NCI-H446 treated with DMSO at 0.1 percent for 48 hours (cell line): ENCODE measurements at places on chromosomes 1 and 21.

DNA sequence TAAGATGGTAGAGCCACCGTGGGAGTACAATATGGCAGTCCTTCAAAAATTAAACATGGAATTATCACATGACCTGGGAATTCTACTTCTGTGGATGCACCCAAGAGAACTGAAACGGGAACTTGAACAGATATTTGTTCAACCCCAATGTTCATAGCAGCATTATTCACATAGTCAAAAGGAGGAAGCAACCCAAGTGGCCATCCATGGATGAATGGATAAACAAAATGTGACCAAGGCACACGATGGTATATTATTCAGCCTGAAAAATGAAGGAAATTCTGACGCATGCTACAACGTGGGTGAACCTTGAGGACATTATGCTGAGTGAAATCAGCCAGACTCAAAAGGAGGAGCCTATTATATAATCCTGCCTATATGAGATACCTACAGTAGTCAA is 22.8 kb upstream of the LAPTM5 start:
- no peak for DNase-seq

DNA sequence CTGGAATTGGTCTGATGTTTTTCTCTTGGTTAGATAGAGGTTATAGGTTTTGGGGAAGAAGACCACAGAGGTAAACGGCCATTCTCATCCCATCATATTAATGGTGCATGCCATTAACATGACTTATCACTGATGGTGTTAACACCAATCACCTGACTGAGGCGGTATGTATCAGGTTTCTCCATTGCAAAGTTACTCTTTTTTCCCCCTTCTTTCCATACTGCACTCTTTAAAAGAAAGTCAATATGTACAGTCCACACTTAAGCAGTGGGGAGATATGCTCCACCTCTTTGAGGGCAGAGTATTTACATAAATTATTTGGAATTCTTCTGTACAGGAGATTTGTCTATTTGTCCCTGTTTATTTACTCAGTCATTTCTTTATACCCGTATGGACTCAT is 35.7 kb upstream of the OSBPL9 start:
- no peak for DNase-seq

GRCh38 chr1:56550138-56550858 is 29.1 kb downstream of the PLPP3 start:
- DNase-seq = peak; percentile 22

DNA sequence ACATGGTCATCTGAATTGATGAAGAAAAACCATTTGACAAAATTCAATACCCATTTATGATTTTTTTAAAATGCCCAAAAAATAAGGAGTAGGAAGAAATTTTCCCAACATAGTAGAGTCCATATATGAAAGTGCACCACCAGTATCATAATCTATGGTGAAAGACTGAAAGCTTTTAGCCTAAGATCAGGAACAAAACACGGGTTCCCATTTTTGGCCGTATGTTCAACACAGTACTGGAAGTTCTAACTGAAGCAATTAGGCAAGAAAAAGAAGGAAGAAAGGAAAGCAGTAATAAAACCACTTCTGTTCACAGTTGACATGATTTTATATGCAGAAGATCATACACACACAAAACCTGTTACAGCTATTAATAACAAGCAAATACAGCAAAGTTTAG is 227.8 kb upstream of the RAB4A start:
- no peak for DNase-seq

DNA sequence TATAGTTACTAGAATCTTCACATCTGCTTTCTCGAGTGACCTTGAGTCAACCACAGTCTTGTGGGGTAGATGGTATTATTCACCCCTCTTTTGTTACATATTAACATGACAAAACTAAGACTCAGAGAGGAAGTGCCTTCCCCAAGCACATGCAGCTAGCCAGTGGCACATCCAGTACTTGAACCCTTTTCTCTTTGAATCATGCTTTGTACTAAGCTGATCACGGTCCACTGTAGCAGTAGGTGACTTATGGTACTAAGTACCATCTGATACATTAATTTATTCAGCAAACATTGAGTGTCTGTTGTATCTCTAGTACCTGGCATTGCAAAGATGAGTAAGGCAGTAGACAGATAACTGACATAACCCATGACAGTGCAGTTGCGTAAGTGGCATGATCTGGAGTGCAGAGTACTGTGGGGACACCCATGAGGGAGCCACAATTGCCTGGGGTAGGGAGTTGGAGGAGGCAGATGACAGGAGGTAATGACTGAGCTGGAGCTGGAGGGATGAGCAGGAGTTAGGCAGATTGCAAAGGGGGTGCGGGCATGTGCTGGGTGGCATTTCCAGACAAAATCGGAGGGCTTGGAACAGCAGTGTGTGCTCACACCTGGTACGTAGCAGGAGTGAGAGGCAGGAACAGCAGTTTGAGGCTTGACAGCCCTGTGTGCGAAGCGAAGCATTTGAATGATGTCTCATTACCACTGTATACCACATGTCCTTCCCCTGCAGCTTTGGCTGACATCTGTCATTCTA is 29.8 kb downstream of the UCK2 start:
- no peak for DNase-seq

DNA sequence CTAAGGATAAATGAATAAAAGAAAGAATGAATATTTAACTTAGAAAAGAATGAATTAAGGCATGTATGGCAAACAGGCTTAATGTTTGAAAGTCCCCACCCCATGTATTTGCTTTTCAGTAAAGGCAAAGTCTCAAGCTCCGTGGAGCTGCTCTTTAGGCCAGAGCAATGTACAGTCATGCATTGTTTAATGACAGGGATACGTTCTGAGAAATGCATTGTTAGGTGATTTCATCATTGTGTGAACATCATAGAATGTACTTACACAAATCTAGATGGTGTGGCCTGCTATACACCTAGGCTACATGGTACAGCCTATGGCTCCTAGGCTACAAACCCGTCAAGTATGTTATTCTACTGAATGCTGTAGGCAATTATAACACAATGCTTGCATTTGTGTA is 51.6 kb upstream of the SPATA6 start:
- no peak for DNase-seq

DNA sequence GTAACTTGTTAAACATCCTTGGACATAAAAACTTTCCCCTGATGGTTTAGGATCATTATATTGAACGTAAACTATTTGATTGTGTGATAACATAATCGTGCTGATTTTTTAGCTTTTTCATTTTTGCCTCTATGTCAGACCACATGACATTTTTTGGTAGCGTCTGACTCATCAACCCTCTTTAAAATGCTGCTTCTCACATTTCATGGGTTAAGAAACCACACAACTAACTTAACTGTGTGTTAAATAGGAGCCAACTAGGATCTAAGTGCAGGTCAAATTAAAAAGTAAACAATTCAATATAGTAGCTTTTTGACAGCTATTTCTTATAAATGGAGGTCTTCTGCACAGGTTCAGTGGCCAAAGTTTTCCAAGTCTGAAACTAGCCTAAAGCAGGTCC is 9.8 kb downstream of the BTG3 start:
- no peak for DNase-seq

DNA sequence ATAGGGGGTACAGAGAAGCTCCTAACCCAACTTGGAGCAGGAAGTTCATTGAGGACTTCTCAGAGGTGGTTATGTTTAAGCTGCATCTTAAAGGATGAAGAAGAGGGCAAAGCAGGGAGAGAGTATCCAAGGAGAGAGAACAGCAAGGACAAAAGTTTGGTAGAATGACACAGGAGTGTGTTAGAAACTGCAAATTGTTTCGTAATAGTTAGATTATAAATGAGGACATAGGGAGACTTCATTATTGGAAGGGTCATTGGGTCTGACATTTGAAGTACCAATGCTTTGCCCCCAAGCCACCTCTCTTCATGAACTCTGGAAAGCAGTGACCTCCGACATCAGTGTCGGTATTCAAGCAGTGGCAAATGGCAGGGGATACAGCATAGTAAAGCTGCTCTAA is 209.6 kb upstream of the JUN start:
- no peak for DNase-seq

DNA sequence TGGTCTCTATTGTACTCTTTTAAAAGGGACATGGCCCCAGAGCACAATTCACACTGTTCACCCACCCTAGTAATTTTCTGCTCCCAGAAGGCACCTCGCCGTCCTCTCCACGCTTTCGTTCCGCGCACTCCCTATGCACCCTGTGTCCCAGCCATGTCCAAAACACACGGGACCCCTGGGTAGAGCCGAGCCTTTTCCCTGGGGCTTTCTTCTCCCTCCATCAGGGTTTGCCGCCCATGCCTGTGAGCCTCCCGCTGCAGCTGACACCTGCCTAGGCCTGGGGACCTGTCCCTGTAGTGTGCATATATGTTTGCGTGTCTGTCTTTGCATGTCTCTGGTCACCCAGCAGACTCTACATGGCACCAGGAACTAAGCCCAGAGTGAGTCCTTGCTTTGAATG is 302.7 kb downstream of the PCP4 start:
- no peak for DNase-seq

DNA sequence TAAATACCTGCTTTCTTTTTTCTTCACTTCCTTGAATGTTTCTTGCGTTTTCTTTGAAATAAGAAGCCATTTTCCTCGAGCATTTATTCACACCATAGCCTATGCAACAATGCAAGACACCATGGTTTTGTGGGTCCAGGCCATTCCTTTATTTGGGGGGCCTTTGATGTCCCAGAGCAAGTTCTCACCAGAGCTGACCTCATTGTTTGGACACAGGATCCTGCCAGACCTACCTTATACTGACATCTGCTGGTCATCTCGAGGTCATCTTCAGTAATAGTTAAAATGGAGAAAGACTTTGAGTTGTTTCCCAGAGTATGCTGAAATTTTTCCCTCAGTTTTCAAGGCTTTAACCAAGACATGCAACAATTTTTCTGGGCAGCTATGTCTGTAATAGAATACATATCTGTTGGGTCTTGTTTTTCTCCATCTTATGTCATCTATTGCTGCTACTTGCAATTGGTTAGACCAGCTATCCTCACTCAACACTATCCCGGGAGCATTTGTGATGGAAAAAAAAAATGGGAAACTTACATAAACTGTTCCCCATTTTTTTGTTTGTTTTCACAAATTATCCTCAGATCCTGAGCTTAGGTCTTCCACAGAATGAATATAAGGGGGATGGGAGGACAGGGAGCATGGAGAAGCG is 34.0 kb upstream of the BACE2 start:
- DNase-seq = no peak

- no peak for DNase-seq
These were observed 1133.1 kb downstream of the PLA2G4A start for GRCh38 chr1:187961895-187962294.
